Activated naive CD4-positive, alpha-beta T cell treated with anti-CD3 and anti-CD28 coated beads, Interleukin-2, amount 50 U/mL, for 72 hours (primary cell): ENCODE measurements at places on chromosomes 4 and X. TPM values are rescaled to one million over a fixed set of nuclear protein-coding genes. Genes with fewer than 3 reads are reported as not detected.

- DNase-seq: no peak
These were observed 363.9 kb downstream of the KLHL13 start for GRCh38 chrX:117752745-117753144.

NUDT10 gene
- total RNA-seq: 1.2 TPM

BST1 gene
- 0.82 TPM for total RNA-seq

- no peak for DNase-seq
These were observed 83.4 kb upstream of the LRPAP1 start for GRCh38 chr4:3615386-3616286.

CRMP1 gene
- total RNA-seq: not detected

DNA sequence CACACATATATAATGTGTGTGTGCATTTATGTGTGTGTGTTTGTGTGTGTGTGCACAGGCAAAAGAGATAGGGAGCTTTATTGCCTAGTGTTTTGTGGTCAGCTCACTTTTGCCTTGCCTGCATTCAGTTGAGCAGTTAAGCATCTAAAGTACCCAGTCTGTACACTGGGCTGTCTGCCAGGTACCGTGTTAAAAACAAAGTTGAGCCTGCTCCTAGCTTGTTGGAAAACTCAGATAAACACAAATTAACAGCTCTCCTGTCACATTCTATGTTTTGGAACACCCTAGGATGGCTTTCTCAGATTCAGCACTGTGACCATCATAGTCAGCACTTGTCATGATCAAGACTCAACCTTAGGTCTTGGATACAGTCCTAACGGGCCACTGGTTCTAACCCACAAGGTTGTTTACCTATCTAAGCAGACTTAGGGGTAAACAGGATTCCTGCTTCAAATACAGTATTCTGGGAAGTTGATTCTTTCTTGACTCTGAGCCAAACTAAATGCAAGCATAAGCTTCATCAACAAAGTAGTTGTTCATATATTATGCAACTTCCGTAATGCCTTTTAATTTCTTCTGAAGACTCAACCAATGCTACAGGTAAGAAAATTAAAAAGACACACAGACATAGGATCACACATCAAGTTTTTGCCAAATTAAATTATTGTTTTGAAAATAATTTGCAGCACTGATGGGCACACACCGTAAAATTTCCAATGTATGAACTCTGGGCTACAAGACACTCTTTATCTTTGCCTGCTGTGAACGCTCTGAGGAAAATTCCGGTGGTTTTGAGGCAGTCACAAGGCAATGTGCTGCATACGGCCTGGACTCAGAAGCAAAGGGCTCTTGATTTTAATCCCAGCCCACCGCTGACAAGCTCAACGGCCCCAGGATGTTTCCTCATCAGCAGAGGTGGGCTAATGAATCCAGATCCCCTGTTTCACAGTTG is 11.3 kb upstream of the CD99 start:
- DNase-seq: no peak

DNA sequence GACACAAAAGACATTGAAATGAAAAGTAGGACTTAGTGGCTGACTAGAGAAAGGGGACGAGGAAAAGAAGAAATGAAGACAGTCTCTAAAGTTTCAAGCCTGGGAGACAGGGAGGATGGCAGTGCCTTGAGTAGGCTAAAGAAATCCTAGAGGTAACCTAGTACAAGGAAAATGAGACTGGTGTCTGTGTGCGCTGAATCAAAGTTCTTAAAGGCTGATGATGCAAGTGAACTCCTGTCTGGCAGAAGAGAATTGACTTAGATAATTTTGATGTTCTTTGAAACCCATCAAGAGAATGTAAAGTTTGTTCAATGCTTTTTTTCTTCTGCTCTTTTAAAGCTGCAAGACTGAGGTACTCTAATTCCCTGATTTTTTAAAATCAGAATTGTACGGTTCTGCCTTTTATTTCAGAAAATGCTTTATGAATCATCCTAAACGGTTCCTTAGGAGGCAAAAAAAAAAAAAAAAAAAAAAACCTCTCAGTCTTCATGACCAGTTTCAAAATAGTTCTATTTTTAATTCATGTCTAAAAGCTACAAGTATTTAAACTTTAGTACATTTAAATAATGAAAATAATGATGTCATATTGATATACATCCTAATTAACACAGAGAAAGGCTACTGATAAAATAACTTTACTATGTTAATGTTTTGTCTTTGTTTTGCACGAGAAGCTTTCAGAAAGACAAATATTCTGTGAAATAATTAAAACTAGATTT is 189.8 kb downstream of the PPP3CA start:
- DNase-seq: no peak

DNA sequence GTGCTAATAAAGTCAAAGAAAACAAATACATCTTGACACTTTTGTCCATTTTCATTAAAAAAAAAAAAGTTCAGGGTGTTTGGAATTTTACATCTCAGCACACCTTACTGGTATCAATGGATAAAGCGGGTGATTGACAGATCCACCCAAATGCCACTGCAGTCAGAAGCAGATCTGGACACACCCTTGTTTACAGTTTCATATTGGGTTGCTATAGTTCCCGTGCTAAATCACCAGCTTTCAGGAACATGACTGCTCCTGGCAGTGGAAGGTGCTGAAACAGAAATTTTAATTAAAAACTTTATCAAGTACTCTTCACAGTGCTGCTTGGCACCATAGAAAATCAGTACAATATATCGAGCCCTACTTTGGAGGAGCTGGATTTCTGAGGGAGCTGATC is 116.3 kb downstream of the STOX2 start:
- DNase-seq: no peak

DNA sequence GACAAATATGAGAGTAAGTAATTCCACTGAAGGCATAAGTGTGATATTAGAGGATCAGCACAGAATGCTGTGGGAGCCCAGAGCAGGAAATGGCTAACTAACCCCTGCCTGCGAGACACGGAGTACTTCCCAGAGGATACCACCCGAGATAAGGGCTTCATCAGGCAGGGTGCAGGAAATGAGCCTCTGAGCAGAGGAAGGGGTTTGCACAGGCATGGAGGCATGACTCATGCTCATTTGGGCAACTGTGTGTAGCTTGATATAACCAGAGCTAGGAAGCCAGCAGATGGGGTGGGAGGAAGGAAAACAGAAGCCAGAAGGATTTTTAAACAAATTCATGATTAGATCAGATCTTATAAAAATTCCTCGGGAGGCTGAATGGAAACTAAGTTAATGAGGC is 70.0 kb upstream of the TSPAN5 start:
- DNase-seq: no peak

DNA sequence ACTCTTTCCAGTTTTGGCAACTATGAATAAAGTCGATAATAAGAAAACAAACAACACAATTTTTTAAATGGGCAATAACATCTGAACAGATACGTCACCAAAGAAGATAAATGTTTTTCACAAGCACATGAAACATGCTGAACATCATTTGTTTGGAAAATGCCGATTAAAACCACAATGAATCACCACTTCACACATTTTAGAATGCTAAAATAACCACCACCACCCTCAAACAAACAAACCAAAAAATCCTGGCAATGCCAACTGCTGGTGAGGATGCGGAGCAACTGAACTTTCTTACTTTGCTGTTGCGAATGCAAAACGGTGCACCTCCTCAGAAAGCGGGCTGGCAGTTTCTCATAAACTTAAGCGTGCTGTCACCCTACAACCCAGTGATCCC is 115.9 kb downstream of the NSUN7 start:
- DNase-seq: no peak

GRCh38 chrX:19718642-19719041 is 168.8 kb downstream of the SH3KBP1 start:
- no peak for DNase-seq
